IMR-90 (cell line): ENCODE measurements at places on chromosomes 7 and 10. TPM values are rescaled to one million over a fixed set of nuclear protein-coding genes. Genes with fewer than 3 reads are reported as not detected.

Gene MKX
- 0.28 and 0.36 TPM in 2 replicates for total RNA-seq

Gene C7orf57
- total RNA-seq: not detected in 2 replicates

Gene TAC1
- total RNA-seq: not detected in 2 replicates

Gene CYP26C1
- under 0.01 TPM in 1 of 2 replicates, not detected in the other for total RNA-seq

Gene SAMD9
- total RNA-seq: 9.5 and 15.6 TPM in 2 replicates

Gene CLIP2
- total RNA-seq: 18.1 and 20.3 TPM in 2 replicates

Gene IGF2BP3
- total RNA-seq: 59.3 and 94.2 TPM in 2 replicates
